Activated naive CD4-positive, alpha-beta T cell treated with anti-CD3 and anti-CD28 coated beads for 36 hours (primary cell): ENCODE measurements at places on chromosomes 11 and 22. TPM values are rescaled to one million over a fixed set of nuclear protein-coding genes. Genes with fewer than 3 reads are reported as not detected.

The PLAAT4 gene
- 16.1 TPM for total RNA-seq

The UBQLNL gene
- total RNA-seq: 0.15 TPM

The OR52K1 gene
- total RNA-seq: not detected

The VSIG2 gene
- total RNA-seq: 0.20 TPM

The ESAM gene
- total RNA-seq: 1.2 TPM

The PNPLA5 gene
- not detected for total RNA-seq

The PGM2L1 gene
- total RNA-seq: 13.4 TPM

The RIC3 gene
- 6.8 TPM for total RNA-seq

The CCDC188 gene
- not detected for total RNA-seq

The SLC5A1 gene
- total RNA-seq: not detected

The OSBP2 gene
- 0.81 TPM for total RNA-seq

The WNT11 gene
- not detected for total RNA-seq

The TNNI2 gene
- total RNA-seq: not detected

The PLAAT5 gene
- not detected for total RNA-seq

The SEC14L6 gene
- not detected for total RNA-seq

The FGF19 gene
- total RNA-seq: 0.10 TPM

GRCh38 chr22:40567106-40567505 lies 69.4 kb downstream of the MRTFA start:
- no peak for DNase-seq

- DNase-seq: no peak
These were observed 3.8 kb downstream of the INPPL1 start for GRCh38 chr11:72228229-72228843.

- no peak for DNase-seq
These were observed 484.6 kb downstream of the CNTN5 start for GRCh38 chr11:99505316-99505715.

- DNase-seq: no peak
These were observed 6.9 kb downstream of the SLC39A13 start for GRCh38 chr11:47415091-47415854.

- DNase-seq: no peak
These were observed 93.0 kb upstream of the TOP3B start for GRCh38 chr22:22075382-22076163.

DNA sequence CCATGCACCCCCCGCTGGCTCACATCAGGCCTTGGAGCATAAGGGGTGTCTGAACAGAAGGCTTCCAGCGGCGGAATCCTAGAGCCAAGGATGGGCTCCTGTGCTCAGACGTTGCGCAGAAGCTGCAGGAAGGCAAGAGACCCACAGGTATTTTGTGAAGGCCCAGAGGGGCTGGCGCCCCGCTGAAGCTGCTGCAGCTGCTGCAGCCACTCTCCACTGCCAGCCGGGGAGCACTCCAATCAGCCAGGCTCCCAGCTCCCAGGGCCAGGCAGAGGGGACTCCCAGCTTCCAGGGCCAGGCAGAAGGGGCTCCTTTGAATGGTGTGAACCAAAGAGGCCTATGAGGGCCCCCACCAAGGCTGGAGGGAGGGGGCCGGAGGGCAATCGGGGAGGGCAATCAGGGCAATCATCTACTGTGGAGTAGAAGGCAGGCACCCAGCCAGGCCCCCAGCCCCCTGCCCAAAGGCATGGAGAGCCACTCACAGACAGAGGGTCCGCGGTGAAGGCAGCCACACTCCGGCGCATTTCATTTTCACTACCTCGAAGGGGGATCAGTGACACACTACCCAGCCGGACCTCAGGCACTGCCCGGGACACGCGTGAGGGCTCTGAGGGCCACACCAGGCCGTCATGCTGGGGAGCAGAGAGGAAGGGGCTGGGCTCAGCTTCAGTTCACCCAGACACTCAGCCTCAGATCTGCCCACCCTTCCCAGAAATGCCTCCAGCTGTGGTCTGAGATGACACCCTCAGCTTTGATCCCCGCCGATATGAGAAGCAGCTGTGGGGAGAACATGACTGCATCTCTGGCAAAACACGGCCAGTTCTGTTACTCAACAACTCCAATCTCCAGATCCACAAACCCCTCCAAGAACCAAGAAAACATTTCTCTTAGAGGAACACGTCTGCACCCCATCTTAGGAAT lies 11.6 kb upstream of the PDE2A start:
- peak; percentile 65 for DNase-seq

DNA sequence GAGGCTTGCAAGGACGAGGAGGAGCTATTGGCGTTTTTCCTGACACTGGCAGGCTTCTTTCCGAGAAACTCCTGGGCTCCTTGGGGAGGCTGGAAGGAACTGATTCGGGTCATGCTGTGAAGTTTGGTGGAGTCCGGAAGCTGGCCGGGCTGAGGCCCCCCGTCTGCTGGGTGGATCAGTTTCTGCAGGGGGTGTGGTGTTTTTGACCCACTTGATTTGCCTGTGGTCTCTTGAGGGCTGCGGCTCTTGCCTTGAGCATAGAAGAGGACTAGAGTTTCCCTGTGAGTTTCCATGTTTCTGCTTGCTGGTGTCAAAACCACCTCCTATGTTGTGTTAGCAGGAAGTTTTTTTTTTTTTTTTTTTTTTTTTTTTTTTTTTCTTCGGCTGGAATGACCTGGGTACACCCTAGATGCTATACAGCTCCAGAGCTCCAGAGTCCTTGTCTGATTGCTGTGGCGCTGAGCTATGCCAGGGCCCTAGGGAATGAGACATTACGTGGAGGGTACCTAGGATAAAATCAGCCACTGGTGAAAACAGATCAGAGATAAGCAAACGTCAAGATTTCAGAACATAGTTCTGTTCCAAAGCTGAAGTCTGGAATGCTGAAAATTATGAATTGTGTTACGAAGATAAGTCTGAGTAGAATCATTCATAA lies 728 bp downstream of the TBC1D22A start:
- no peak for DNase-seq

GRCh38 chr22:25488244-25489020 lies 76.0 kb upstream of the GRK3 start:
- DNase-seq: peak; percentile 17

- no peak for DNase-seq
These were observed 1396.7 kb downstream of the BRD1 start for GRCh38 chr22:48431014-48431413.

DNA sequence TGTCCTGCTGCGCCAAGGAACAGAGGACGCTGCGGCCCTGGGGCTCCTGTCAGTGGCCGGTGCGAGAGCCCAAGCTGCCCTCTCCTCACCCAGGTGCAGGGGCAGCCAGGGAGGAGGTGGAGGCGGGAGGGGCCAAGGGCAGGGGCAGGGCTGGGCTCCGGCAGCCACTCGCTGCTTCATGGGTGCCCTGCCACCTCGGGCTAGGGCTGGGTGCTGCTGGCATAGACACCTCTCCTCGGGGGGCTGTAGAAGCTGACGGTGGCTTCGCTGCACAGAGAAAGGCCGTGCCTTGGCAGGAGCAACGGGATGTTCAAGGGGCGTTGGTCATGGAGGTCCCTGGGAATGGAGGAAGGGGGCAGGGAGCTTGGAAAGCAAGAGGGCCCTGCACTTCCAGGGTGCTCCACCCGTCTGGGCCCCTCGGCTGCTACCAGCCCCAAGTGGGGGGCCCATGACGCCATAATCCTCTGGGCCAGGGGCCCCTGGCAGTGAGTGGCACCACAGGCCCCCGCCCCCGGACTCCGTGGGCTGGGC lies 1.6 kb upstream of the TBX1 start:
- no peak for DNase-seq

DNA sequence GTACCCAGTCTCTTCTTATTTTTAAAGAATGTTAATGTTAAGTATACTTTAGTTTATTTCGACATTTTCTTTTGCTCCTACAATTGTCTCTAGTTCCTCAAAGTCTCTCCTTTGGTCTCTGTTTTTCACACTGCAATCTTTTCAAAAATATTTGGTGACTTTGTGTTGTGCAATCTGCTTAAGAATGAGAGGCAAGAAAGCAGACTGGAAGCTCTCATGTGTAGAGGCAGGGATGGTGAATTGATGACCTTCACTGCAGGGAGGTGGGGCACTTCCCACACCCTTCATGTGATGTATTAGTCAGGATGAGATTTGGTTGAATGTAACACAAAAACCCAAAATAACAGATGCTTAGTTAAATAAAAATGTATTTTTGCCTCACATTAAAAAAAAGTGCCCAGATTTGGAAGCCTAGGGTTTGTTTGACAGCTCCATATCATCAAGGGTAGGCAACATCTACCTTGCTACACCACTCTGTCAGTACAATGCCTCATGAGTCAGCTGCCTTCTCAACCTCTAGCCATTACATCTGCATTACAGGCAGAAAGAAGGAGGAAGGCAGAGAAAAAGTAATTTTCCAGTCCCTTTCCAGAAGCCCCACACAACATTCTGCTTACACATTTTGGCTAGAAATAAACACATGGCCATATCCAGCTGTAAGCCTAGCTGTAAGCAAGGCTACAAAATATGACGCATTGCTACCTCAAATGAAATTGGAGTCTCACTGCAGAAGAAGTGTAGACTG lies 3.8 kb upstream of the MMP27 start:
- no peak for DNase-seq

DNA sequence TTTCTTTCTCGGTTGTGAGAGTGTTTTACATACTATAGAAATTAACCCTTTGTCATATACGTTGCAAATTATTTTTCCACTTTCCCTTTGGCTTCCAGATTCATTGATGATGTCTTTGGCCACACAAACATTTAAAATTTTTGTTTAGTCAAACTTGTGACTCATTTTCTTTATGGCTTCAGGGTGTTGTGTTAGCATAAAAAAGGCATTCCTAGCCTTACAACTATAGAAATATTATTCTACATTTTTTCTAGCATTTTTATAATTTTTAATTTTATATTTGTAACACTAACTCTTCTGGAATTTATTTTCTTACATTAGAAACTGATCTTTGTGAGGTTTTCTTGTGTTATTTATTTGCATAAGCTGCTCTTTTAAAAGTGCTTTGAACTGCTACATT lies 12.1 kb downstream of the GRIA4 start:
- DNase-seq: no peak

DNA sequence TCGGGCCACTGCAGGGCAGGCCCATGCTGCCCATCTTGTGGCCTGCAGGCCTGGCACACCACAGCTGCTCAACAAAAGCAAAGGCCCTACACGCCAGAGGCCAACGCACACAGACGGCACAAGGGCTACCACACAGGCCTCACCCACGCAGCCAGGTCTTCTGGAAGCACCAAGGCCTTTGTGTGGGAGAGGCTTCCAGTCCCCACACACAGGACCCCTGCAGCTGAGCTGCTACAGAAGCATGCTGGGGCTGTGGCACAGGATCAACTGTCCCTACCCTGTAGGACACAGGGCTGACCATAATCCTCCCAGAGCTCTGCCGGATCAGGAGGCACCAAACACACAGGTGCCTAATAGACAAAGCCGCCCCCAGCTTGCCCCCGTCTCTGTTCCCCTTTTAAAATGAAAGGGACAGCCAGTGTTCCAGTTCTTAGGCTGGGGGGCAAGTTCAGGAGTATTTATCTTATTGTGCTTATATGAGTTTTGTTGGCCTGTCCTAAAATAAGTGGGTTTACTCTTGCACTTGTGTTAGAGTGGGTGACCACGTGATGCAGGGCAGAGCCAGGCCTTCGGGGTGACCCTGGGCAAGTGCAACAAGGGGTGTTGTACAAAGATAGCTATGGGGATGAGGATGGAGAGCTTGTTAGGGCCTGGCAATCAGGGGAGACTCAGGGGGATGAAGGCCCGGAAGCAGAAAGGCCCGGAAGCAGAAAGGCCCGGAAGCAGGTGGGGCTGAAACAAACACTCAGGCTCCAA lies 5.4 kb downstream of the TTLL12 start:
- no peak for DNase-seq

GRCh38 chr11:20873054-20873453 lies 203.7 kb downstream of the NELL1 start:
- peak; percentile 23 for DNase-seq

GRCh38 chr11:33932721-33933120 lies 40.8 kb upstream of the LMO2 start:
- no peak for DNase-seq

DNA sequence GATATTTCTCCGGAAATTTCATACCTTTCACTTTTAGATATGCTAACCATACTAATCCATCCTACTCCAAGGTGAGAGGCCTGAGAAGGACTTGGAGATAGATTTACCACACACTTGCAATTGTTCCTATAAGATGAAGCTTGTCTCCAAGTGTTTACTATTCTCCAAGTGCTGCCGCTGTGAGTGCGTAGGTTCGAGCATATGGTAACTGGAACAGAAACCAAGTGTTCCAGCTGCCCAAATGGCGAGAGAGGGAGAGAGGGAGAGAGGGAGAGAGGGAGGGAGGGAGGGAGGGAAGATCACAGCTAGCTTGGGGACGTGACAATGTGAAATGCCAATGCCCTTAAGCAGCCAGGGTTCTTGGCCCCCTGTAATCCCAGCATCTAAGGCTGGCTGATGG lies 21.5 kb downstream of the ASCC2 start:
- no peak for DNase-seq

- no peak for DNase-seq
These were observed 2.7 kb upstream of the PPARA start for GRCh38 chr22:46147471-46148267.

DNA sequence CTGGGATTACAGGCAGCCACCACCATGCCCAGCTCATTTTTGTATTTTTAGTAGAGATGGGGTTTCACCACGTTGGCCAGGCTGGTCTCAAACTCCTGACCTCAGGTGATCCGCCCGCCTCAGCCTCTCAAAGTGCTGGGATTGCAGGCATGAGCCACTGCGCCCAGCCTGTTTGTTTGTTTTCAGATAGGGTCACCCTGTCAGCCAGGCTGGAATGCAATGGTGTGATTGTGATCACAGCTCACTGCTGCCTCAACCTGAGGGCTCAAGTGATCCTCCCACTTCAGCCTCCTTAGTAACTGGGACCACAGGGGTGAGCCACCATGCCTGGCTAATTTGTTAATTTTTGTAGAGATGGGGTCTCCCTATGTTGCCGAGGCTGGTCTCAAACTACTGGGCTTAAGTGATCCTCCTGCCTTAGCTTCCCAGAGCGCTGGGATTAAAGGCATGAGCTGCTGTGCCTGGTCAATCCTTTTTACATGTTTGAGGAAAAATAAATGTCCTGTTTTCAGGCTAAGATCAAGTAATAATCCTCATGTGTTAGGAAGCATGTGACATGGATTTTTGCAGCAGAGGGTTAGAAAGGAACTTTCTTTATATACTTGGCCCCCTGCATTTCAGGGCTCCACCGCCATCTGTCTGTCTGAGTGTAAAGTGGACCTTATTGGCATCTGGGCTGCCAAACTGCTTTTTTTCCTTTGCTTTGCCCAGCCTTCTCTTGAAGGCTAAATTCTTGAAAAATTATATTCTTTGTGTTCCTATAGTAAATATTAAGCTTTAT lies 4.8 kb upstream of the SLC3A2 start:
- no peak for DNase-seq

DNA sequence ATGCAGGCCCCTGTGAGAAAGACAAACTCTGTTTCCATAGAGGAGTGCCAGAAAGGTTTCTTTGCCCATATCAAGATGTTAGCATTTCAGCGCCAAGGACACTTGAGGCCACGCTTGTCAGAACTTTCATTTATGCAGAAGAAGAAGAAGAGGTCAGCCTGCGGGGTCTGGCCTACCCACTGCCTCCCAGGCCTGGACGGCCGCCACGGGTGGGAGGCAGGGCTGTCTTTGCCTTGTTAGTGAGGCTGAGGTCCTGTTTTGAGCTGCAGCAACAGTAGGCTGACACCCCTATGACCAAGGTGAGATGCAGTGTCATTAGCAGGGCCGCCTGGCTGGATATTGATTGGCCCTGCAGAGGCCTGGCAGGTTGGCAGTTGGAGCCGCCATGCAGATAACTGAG lies 183.9 kb downstream of the GRIK4 start:
- DNase-seq: no peak
